Activated CD8-positive, alpha-beta memory T cell treated with anti-CD3 and anti-CD28 coated beads for 48 hours (primary cell): ENCODE measurements at places on chromosomes 6 and 20.
A peak's percentile ranks its signal among the peaks of the same experiment; 100 is the strongest.

- DNase-seq = no peak
These were observed 110.2 kb downstream of the NKAIN2 start for GRCh38 chr6:123913863-123914262.

DNA sequence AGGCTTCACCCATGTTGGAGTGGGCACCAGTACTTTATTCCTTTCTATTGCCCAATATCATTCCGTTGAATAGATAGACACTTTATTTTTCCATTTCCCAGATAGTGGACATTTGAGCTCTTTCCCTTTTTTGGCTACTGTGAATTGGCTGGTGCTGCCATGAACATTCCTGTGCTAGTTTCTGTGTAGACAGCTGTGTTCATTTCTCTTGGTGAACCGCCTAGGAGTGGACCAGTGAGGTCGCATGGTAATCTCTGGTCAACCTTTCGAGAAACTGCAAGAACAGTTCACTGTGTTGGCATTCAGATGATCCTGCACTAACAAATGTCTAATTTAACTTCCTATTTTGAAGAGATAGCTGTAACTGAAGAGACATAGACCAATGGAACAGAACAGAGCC, 58.6 kb downstream of the RAMACL start:
- DNase-seq = no peak

- no peak for DNase-seq
These were observed 34.9 kb upstream of the AKIRIN2 start for GRCh38 chr6:87736809-87737540.

DNA sequence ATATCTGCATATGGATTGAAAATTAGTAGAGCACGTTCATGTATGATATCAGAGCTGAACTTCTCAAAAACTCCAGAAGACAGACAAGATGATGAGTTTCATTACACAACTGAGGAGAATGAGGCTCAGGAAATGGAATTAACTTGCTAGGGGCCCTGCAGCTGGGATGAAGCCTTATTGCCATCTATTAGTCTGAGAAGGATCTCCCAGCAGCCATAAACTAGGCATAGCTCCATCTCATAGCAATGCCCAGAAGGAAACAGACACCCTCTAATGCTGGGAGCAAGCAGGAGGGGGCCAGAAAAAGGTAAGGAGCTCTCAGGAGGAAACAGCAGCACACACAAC, 18.0 kb downstream of the TFEB start:
- DNase-seq = no peak

GRCh38 chr6:46419576-46420002, 71.7 kb downstream of the RCAN2 start:
- no peak for DNase-seq

GRCh38 chr20:37657924-37658804, 35.7 kb upstream of the CTNNBL1 start:
- DNase-seq = no peak

DNA sequence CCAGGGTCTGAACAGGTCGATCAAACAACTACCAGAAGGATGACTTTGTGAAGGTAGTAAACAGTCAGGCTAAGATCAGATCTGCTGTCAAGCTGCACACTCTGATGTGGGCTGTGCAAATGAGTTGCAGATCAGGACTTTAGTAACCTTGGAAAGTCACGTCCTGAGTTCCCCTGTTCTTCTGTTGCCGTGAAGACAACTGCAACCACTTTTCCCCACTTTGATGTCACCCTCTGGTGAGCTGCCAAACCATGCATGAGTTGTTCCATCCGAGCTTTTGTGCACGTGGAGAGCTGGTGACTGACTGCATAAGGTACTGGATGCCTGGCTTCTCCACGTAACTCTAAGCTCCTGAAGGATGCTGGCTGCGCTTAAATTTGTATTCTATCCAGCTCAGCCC, 111.0 kb downstream of the CD83 start:
- no peak for DNase-seq

GRCh38 chr6:46538800-46539480, 47.7 kb upstream of the RCAN2 start:
- no peak for DNase-seq

DNA sequence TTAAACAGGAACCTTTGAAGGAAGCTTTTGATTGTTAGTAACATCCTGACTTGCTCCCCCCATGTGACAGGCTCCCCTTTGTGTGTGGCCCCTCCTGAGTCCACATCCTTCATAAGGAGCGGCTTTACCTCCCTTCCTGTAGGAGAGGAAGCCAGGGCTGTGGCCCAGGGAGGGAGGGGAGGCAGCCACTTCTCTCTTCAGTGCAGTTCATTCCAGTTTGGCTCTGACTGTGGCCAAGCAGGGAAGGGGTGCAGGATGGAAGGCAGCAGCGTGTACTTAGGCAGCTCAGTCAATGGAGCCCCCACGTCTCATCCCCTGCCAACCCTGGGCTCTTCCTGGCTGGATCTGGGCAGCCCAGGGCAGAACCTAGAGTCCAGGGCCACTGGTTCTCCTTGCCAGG, 295.2 kb downstream of the QKI start:
- DNase-seq = no peak

DNA sequence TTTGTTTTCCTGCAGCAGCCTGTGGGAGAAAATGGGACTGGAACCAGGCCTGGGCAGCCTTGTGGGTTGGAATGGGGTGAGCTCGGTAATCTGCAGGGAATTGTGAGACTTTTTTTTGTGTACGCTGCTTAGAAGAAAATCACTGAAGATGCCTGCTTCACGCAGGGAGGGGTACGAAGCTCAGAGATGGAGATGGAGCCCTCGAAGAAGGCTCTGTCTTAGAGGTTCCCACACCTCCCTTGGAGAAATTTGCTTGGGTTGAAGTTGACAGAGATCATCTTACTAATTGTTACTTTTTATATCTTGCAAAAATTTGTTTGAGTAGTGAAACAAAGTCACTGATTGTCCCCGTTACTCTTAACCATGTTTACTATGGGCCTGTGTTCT, 894 bp downstream of the PYGB start:
- DNase-seq = no peak

DNA sequence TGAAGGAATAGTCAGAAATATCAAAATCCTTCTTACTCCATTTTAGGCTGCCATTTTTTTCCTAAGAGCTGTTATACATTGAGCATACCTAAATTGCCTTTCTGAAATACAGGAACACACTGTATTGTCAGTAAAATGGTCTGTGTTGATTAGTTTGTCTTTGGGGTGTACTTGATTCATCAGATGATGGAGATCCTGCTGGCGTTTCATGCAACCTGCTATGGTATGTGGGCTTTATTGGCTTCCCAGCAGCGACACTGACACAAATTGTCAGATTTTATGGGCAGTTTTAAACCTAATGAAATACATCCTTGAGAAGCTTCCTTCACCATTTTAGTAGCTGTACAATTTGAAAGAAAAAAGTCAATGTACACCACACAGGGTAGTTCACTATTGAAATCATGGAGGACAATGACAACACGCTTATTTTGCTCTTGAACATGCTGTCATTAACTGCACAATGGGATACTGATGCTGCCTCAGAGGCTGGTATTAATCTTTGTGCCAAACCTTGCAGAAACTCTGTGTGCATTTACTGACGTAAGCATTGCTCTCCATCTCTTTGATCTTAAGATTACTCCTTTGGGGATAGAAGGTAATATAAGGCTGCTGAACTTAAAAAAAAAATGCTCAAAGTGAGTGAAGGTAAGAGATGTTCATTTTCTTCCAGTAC, 124.9 kb downstream of the LAMA2 start:
- DNase-seq = no peak

DNA sequence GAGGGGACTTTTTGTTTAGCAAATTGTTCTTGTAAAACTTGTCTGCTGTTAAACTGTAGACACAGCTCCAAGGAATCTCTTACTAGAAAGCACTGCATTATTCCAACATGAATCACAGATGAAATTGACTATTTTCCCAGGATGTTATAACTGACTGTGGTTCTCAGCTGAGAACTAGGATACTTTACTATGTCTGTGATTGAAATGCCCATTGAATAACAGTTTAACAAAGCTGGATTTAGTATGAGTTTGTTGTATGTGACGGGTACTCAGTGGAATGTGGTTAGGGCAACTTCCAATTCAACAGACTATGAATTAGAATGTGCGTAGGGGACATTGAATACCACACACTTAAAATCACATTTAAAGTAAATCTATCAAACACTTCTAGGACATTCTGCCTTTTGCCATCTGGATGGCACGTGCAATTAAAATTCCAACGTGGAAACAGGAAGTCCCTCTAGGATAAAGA, 193.4 kb upstream of the PREP start:
- no peak for DNase-seq

DNA sequence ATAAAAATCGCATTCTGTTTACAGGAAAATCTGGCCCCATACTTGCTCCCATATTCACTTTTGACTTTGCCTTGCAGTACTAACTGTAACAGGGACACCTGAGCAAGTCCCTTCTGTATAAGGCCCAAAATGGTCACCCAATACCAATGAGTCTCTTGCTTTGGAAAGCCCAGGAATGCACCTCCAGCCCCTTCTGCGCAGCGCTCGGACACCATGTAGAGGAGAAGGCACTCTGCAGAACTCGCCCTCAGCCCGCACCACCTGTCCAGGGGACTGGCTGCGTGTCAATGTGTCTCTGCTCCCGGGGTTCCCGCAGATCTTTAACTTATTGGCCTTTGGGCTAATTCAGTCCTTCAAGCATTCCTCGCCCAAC, 746 bp upstream of the PRND start:
- DNase-seq = no peak

DNA sequence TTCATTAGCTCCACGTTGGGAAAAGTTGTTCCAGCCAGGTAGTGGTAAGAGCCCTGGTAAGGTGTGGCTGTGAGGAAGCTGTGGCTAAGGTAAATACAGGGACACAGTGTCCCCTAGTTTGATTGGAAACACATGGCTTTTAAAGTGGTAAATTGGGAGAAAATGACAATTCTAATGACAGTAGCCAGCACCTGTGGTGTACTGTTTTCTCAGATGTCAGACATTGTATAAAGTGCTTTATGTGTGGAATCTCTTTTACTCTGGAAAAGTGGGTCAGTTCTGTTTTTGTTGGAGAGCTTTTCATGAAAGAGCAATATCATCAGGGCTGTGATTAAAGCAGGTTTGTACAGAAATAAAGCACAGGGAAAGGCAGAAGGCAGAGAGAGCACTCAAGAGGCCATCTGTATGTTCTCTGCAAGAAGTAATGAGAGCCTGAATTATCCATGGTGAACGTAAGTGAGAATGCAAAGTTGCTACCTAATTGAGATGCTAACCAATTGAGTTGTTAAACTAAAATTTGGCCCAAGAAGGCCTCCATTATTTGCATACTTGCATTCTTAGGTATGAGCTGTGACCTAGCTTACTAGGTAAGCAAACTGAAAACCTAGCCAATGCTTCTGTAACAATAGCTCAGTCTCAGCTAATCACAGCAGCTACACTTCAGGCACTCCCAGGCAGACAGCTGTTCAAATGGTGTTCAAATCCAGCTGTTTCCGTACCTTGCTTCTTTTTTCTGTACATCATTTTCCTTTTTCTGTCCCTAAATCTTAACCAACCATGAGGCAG, 28.2 kb downstream of the MRAP2 start:
- no peak for DNase-seq

DNA sequence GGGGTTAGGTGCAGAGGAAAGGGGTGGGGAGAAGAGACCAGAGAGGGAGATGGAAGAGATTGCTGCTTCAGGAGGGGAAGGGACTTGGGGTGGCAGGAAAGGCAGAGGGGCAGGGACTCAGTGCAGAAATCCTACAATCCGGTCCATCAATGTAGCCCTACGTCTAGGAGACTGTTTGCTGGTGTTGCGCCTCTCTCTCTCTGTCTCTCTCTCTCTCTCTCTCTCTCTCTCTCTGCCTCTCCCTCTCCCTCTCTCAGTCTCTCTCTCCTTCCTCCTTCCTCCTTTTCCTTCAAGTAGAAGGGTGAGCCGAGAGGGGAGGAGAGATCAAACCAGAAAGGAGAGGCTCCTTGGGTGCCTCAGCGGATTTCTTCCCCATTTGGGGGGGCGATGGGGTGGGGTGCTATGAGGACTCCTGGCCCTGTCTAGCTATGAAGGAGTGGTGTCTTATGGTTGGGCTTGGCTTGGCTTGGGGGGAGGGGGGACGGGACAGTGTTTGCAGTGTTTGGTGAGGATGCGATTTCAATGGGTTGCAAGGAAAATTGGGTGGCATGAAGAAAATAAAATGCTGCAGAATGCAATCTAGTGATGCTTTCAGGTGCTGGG, 181.2 kb downstream of the TBXT start:
- DNase-seq = no peak

DNA sequence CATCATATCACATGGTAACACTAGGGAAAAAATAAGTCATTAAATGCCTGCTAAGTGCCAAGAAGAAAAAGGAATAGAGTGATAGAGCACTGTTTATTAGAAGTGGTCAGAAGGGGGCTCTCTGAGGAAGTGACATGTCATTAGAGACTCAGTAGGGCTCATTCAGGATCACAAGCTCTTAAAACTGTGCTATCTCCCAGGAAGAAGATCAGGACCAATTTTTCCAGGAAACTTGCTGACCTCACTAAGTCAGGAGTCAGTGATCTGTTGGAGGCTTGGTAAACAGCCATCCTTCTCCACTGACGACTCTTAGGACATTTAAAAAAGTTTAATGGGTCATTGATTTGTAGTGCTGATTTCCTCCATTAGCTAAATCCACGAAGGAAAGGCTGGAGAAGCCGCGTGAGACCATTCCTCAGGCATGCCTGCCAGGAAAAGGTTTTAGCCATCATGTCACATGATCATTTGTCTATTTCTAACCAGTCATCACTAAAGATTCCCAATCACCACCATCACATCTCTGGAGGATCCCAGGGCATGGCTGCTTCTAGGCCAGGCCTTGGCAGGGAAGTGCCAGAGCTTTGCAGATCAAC, 5.9 kb upstream of the PTPN1 start:
- DNase-seq = no peak

GRCh38 chr6:6218759-6219085, 101.7 kb downstream of the F13A1 start:
- no peak for DNase-seq

- peak; percentile 25 for DNase-seq
These were observed 632 bp downstream of the CGAS start for GRCh38 chr6:73451223-73452106.

DNA sequence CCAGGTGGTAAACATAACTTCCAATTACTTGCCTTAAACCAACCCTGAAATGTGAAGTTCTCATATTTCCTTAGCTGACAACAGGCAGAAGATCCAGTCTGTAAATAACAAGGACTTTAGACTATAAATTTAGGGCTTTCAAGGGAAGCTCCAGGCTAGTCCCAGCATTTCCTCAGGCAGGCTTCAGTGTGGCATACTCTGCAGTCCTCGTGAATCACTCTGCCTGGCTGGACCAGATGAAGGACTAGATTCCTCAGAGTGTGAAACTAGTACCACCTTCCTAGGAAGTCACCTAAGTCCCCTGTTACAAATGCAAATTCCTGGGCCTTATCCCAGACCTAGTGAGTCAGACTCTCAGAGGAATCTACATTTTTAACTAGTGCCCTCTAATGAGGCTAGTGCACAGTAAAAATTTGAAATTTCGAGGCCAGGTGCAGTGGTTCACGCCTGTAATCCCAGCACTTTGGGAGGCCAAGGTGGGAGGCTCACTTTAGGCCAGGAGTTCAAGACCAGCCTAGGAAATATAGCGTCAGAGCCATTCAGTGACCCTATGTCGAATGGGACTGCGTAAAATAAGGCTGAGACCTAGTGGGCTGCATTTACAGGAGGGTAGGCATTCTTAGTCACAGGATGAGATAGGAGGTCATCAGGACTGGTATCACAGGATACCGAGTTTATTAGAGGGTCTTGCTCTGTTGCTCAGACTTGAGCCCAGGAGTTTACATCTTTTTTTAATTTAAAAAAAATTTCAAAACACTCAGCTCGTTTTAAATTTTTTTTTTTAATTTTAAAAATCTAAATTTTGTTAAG, 279.6 kb upstream of the JARID2 start:
- no peak for DNase-seq

- no peak for DNase-seq
These were observed 201.5 kb upstream of the ECI2 start for GRCh38 chr6:4336778-4337442.
